AG08396 (cell line): ENCODE measurements at places on chromosomes 6 and 20.

DNA sequence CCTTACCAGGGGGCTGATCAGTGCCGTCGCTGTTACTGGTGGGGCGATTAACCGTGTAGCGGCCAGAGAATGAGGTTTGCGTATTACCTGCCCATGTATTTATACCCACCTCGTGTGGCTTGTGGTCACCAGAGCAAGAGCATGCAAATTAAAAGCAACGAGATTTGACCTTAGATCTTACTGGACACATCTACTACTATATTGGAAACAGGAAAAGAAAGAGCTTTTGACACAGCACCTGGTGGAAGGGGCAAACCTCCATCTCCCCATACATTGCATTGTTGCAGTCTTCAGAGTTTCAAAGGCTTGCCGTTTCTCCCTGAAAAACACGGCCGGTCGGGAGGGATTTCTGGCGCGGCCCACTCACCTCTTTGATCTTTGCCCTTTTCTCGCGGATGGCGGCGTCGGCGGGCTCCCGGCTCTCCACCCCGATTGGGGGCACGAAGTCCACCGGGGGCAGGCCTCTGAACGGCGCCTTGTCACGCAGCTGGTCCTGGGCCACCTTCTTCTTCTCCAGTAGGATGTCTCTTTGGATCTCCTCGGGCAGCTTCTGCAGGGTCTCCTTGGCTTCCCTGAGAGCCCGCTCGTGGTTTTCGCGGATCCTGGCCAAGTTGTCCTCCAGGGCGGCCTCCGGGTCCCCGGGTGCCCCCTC is 1.3 kb downstream of the MAN1A1 start:
- no peak for DNase-seq

DNA sequence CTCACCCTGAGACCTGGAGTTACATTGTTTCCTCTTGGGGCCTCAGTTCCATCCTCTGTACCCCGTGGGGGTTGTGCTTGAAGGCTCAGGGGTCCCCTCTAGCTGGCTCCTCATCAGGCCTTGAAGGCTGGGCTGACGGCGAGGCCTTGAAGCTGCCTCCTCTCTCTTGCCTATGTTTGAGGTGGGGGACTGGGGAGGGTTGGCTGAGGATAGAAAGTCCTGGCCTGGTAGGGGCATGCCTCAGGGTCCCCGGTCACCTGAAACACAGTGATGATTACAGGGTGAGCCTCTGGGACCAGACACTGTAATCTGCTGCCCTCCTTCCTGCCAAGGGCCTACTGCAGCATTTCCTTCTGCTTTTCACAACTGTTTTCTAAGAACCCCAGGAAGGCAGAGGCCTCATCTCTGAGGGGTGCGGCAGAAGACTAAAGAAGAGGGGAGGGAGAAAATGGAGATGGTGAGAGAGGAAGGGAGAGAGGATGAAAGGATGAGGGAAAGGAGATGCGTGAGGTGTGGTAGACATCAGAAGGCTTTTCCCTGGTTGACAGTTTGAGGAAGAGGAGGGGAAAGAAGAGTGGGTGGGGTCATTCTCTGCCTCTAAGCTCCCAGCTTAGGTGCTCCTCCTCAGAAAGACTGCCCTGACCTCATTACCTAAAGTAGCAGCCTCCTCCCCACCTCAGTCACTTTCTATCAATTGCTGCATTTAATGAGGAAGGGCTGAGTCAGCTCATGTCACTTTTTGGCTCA is 29.7 kb downstream of the VEGFA start:
- no peak for DNase-seq

GRCh38 chr6:40210628-40211056 is 276.4 kb upstream of the MOCS1 start:
- no peak for DNase-seq

- no peak for DNase-seq
These were observed 82.1 kb upstream of the DTNBP1 start for GRCh38 chr6:15744818-15745402.

GRCh38 chr20:33209789-33210188 is 7.4 kb upstream of the BPIFA3 start:
- peak; percentile 68 for DNase-seq

- DNase-seq: no peak
These were observed 10.4 kb upstream of the FRMD1 start for GRCh38 chr6:168089186-168090063.
